Activated T-helper 2 cell treated with anti-CD3 and anti-CD28 coated beads, Interferon-gamma antibody, Interleukin-2, Interleukin-4, amounts not matched to agents 10 μg/mL and 5 μg/mL and 100 μg/mL, durations not matched to agents 14 hours and 24 hours and 36 hours (primary cell): ENCODE measurements at places on chromosomes 2 and 18. TPM values are rescaled to one million over a fixed set of nuclear protein-coding genes. Genes with fewer than 3 reads are reported as not detected.
A peak's percentile ranks its signal among the peaks of the same experiment; 100 is the strongest.

Gene GALNT13
- not detected in 2 replicates for total RNA-seq

- no peak for DNase-seq
Measured at GRCh38 chr18:11506856-11507255, 102.5 kb upstream of the SLC35G4 start.

DNA sequence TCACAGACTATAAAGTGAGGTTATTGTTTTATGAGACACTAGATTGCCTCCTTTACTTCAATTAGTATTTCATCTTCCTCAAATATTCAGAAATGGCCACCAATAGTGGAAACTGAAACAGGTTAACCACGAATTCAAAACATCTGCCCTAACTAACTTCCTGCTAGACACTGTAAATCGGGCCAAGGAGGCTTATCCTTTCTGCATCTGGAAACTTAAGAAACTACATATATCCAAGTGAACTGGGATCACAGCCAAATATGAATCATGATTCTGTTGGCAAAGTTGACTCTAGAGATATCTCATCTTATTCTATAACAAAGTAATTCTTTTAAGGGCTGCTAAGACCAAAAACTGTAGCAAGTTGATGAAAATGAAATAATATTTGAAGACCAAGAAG, 136.6 kb upstream of the ZC3H15 start:
- DNase-seq: no peak

- no peak for DNase-seq
Measured at GRCh38 chr2:143476336-143477087, 347.3 kb downstream of the ARHGAP15 start.

- DNase-seq: no peak
Measured at GRCh38 chr2:232139171-232139594, 177.7 kb downstream of the DIS3L2 start.

DNA sequence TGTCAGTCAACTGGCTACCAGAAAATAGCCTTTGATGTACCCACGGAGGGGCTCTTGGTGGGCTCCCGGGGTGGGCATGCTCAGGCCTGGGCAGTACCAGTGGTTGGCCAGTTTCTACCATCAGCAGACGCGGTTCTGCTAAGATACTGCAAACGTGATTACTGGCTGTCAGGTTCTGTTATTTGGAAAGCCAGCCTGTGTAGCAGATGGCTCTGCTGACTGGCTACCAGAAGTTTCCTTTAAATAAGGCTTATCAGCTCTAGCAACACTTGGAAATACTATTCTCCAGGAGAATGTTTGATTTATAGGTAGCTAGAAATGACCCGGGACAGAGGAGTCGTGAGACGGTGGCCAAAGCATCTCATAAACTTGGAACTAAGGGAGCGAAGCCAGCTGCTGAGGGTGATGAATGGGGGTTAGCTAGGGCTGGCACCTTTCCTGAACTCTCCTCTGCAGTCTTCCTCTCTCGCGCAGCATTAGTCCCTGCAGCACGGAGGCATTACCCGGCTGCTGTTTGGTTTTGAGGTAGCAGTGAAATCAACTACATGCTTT, 171.9 kb downstream of the AGAP1 start:
- no peak for DNase-seq

GRCh38 chr2:28298406-28298805, 94.3 kb upstream of the FOSL2 start:
- DNase-seq: no peak

Gene REG1B
- total RNA-seq: not detected in 2 replicates

DNA sequence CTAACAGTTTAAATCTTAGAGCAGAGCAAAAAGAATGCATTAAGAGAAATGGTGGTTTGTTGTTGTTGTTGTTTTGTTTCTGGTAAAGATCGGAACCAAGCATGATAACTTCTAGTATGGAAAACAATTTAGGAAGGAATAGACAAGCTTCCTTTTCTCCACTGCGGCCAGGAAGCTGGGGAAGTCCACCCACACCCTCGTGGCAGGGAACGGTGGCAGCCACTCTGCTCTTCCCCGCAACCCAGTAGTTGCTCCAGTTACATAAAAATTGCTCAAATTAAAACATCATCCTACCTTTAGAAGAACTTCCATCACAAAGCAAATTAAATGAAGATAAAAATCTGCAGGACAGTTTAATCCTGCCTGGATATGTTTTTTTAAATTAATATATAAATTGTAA, 113.0 kb downstream of the RBMS1 start:
- DNase-seq: no peak

Gene VWA3B
- total RNA-seq: not detected in 2 replicates

Gene ASTL
- 1.3 and 1.5 TPM in 2 replicates for total RNA-seq

DNA sequence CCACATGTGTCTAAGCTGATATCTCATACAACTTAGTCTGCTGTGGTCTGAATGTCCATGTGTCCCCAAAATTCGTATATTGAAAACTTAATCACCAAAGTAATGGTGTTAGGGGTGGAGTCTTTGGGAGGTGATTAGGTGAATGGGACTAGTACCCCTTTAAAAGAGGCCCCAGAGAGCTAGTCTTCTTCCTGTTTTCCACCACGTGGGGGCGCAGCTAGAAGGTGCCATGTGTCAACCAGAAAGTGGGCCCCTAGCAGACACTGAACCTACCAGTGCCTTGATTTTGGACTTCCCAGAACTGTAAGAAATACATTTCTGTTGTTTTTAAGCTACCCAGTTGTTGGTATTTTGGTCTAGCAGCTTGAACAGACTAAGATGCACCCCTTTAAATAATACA, 86.6 kb downstream of the ASB1 start:
- DNase-seq: no peak

- no peak for DNase-seq
Measured at GRCh38 chr2:100739735-100740432, 80.1 kb upstream of the NPAS2 start.

DNA sequence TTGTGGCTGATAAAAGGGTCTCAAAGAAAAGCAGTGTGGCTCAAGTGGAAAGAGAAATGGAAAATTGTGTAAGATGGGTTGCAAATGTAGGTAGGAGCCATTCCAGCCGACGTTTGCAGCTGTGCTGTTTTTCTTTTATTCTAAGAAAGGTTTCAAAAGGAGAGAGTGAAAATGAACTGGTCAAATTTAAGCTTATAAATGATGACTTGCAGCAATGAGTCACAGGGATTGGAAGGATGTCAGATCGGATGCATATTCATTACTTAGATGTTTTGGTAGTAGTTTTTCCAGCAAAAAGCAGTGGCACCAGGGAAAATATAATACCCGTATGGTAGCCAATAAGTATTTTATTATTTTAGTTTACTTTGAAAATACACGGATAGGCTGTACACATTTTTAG, 79.1 kb downstream of the LRRTM4 start:
- DNase-seq: no peak

- no peak for DNase-seq
Measured at GRCh38 chr2:55420439-55420725, 726 bp upstream of the CCDC88A start.

DNA sequence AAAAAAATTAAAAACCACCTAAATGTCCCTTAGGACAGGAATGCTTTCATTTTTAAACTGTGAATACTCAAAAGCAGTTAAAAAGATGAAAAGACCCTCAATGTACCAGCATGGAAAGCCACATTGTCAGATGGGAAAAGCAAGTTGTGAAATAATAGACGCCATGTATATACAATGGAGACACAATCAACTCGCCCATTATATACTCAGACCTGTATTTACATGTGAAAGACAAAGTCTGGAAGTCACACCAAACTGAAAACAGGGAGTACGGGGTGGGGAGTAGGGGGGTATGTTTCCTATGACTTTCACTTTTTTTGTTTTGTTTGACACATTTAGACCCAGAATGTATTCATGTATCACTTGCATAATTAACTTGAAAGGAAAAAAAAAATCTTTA, 75.6 kb downstream of the CELF4 start:
- no peak for DNase-seq

GRCh38 chr2:46865181-46865970, 50.2 kb downstream of the MCFD2 start:
- DNase-seq: no peak

Gene ASB18
- total RNA-seq: not detected in 2 replicates

- DNase-seq: no peak
Measured at GRCh38 chr2:99624677-99625076, 134.9 kb upstream of the REV1 start.

- no peak for DNase-seq
Measured at GRCh38 chr18:75546964-75547363, 119.5 kb upstream of the SMIM21 start.

Gene MAL
- 101 and 117 TPM in 2 replicates for total RNA-seq

Gene GCG
- not detected in 2 replicates for total RNA-seq

DNA sequence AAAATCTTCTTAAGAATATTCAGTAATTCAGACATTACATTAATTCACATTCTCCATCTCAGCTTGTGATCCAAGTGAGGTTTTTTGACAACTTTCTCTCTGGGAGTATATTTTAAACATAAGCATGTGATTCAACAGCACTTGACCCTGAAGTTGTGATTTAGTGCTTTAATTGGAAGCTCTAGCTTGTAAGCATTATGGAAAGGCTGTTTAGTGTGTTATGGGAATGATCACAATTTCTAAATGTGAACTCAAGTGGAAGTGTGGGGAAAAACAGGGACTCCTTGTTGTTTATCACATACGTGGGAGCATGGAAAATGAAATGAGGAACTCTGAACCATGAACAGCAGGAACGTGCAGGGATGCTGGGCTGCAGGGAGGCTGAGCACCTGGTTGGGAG, 148.9 kb upstream of the BCL2L11 start:
- DNase-seq: no peak

GRCh38 chr2:199434555-199434954, 23.2 kb downstream of the SATB2 start:
- no peak for DNase-seq

DNA sequence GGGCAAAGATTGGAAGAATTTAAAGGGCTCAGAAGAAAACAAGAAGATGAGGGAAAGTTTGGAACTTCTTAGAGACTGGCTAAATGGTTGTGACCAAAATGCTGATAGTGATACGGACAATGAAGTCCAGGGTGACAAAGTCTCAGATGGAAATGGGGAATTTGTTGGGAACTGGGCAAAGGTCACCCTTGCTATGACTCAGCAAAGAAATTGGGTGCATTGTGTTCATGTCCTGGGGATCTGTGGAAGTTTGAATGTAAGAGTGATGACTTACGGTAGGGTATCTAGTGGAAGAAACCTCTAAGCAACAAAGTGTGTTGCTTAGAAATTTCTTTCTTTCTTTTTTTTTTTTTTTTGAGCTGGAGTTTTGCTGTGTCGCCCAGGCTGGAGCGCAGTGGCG, 6.0 kb upstream of the IL1A start:
- no peak for DNase-seq

Gene MARCHF4
- total RNA-seq: not detected in 2 replicates

GRCh38 chr18:57677262-57678211, 55.9 kb upstream of the NARS1 start:
- DNase-seq: no peak

GRCh38 chr2:48315896-48316194, 214.1 kb upstream of the STON1 start:
- peak; percentile 43 for DNase-seq

DNA sequence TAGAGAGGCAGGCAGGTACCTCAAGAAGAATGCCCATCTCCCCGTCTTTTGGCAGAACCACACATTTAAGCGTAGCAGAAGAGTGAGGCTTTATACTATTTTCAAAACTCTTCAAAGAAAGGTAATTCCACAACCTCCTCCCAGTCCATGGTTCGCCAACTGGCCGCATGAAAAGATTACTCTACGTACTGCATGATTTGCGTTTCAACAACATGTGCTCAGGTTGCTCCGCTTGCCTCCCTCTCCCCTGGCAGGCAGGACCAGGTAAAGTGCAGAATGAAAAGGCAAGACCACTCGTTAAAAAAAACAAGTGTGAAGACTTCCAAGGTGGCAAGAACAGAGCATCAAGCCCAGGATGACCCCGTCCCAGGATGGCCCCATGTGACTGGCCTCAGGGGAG, 143.7 kb downstream of the SP3 start:
- no peak for DNase-seq

GRCh38 chr2:232563580-232563979, 13.1 kb downstream of the EIF4E2 start:
- no peak for DNase-seq

DNA sequence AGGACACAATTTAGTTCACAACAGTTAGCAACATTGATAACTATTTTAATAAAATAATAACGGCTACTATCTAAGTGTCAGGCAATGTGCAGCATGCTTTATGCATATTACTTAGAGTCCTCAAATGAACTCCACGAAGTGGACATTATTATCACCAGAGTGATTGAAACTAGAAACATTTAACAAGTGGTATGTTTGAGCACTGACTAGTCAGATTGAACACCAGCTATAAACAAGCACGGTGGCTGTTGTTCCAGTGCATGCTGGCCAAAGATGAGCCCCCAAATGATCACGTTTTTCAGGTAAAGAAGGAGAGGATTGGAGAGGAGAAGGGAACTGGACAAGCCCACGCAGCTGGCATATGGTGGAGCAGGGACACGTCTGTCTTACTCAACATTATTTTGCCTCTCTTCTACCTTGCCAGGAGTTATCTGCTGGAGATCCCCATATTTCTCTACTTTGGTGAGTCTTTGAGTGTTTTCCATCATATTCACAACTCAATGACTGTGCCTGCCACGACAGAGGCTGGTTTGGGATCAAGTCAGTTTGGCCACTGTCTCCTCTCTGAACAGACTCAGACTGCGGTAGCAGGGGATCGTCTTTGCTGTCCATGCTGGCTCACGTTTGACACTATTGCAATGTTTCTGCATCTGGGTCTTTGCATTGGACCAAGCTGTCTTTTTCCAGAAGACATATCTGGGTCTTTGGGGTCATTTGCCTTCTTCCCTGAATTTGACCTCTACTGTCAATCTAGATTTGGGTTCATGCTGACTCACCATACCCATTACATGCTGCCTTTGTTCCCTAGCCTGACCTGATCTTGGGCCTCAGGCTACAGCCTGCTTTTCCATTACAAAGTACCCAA, 66.0 kb upstream of the ACSL3 start:
- no peak for DNase-seq

Gene ABCG5
- 0.14 TPM in 2 replicates for total RNA-seq

DNA sequence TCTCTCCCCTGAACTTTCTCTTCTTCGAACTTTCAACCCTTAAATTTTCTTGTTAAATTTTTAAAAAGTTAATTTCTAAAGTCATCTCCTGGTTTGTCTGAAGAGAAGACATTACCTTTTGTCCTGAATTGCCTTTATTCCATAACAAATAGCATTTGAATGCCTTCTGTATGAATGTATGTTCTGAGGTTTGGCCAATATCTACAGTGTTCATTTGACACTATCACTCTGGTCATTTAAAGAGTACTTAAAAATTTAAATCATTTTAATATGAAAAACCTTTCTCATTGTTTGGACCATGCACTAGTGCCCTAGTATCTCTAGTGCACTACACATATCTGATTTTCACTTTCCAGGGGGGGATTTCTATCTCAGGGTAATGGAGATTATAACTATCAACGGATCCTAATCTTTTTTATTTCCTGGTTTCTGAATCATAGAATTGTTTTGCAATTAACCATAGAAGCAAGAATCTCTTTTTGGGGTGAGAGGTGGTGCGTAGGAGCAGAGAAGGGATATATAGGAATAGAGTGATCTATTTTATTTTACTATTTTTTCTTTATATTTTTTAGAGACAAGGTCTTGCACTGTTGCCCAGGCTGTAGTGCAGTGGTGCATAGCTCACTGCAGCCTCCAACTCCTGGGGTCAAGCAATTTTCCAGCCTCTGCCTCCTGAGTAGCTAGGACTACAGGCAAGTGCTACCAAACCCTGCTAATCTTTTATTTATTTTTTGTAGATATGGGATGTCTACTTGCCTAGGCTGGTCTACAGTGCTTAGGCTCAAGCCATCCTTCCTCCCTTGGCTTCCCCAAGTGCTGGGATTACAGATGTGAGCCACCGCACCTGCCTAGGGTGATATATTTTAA, 25.5 kb downstream of the TANC1 start:
- DNase-seq: no peak

GRCh38 chr2:109188496-109188890, 59.5 kb downstream of the SH3RF3 start:
- no peak for DNase-seq
